NCI-H1436 (cell line): ENCODE measurements at places on chromosomes 12 and 14.

- no peak for DNase-seq
These were observed 12.7 kb downstream of the PROX2 start for GRCh38 chr14:74863274-74863673.

- DNase-seq: no peak
These were observed 1.3 kb downstream of the CDK4 start for GRCh38 chr12:57750561-57751431.

GRCh38 chr12:59627582-59627981, 31.8 kb downstream of the SLC16A7 start:
- DNase-seq: no peak

DNA sequence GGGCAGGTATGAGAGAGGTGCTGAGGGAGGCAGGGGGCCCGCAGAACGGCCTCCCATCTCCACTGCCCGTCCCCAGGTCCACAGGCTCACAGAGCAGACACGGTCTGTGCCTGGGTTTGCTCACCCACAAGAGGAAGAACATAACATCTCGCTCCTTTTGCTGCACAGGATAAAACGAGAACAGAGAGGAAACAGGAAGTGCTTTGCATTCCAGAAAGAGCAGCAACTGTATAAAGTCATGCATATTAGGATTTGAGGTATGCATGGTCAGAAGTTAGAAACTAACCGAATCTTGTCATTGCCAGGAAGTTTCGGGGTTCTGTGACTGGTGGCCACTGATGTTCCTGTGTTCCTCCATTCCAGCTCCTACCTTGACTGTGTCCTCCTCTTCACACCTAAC, 25.0 kb downstream of the NTF3 start:
- DNase-seq: no peak
